ENCODE measurements at places on chromosomes 3 and 15.

DNA sequence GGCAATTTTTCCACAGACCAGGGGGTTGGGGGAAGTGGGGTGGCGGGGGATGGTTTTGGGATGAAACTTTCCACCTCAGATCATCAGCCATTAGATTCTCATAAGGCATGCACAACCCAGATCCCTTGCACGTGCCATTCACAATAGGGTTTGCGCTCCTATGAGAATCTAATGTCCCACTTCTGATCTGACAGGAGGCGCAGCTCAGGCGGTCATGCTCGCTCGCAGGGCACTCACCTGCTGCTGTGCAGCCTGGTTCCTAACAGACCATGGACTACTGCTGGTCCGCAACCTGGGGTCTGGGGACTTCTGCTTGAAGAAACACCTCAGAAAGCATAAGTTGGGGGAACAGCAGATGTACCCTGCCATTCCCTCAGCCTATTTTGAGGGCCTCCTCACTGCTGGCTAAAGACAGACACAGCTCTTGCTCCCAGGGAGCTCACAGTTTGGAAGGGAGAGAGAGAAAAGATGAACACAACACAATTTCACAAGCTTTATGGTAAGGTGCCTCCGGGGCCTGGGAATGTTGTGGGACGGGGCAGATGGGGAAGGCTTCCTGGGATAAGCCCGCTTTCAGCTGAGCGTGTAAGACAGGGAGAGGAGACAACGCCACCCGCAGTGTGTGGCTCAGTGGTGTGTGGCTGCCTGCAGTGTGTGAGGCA lies 285.2 kb downstream of the ADAMTS17 start:
- DNase-seq = no peak

DNA sequence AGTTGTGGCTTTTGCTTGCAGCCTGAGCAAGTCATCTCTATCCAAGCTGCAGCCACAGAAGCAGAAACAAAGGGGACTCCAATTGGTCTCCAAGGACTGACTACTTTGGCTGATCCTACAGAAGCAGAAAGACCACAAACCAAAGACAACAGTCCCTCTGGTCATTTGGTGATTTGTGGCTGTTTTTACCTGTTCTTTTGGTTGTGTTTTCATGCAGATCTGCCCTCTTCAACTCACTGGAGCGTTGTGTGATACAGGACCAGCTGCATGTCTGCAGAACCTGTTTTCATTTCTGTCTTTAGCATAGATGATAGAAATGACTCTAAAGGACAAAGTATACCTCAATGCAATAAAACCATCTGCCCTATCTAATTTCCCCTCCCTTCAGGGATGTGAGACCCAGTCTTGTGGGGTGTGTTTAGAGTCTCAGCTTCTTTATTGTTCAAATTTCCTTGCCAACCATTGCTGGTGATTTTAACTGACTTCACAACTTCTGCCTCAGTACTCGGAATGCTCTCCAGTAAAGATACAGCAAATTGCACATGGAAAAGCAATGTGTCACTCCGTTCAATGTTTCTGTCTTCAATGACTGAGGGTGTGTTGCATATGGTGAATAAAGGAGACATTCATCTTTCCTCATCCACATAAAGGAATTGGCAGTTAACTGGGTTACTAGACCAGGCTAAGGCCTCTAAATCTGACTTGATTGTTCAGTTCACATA lies 48.9 kb upstream of the SLC7A14 start:
- DNase-seq = no peak

- no peak for DNase-seq
Observed at GRCh38 chr3:182969277-182969676, 11.1 kb downstream of the DCUN1D1 start.

GRCh38 chr3:49856181-49857005 lies at the start of gene TRAIP:
Gene TRAIP (minus strand): TSS chr3:49856564. CDS start chr3:49856453, 111 bp downstream.
- peak; percentile 91 for DNase-seq

DNA sequence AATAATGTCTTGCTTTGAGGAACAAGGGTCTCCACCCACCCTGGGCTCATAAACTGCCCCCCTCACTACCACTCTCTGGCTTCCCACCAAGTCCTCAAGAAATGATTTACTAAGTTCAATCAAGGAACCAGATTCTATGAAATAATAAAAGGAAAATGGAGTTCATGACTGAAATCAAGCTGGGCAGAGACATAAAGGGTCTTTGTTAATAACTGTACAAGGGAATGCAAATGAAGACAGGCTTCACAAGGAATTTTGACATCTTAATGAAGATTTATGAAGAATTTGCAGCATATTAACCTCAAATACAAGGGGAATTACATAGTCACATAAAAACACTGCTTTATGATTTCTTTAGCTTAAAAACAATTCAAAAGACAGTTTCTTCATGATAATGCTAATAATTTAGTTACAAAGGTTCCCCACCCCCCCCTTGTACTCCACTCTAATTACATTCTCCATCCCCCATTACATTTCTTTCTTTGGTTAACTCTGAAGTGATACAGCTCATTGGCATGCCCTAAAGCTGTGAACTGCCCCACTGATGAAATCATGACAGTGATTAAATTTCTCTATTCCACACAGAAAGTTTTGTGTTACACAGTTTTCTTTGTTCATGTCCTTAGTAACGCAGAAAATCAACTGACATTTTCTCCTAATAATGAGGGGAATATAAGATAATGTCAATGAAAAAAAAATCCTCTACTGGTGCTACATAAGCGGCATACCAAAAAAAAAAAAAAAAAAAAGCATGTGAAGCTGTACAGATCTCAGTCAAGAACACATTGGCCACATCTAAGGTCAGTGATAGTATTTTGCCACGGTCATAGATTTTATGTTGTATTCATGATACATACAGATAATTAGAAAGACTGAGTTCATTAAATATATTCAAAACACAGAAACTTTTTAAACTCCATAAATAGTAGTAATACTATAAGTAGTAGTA lies 54.4 kb downstream of the WWTR1 start:
- no peak for DNase-seq

DNA sequence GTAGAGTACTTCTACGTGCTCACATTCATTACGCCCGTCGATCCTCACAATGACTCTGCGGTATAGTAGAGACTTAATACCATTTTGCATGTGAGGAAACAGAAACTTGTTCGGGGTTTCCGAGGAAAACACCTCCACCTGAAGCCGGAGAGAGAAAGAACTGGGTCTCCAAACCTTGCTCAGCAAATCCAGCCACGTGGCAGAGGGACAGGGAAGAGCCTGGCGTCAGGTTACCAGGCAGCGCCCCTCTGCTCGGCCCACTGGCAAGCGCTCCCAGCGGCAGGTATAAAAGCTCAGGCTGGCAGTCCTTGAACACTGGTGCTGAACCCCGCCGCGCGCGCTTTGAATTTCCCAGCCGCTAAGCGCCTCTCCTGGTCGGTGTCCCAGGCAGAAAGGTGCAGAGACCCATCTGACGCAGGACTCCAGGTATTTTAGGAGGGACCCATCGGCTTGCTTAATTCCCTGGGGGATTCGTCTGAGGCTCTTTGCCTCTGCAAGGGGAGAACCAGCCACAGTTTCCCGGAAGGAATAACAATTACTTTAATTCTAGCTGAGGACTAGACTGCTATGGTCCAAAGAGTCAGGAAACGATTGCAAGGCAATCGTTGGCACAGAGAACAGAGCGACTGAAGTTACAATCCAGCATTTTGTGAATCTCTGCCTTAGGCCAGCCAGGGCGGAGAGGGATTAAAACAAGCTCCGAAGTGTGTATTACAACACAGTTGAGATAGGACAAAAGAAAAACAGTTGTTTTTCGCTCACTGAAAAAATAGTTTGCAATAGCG lies at the start of gene C2CD4A:
C2CD4A (plus strand) TSS at position 315 of the 785 bp plus-strand sequence. CDS start 637 bp downstream, outside the sequence.
- peak; percentile 41 for DNase-seq

GRCh38 chr15:35775471-35775870 lies 229.5 kb upstream of the DPH6 start:
- DNase-seq = no peak

- no peak for DNase-seq
Observed at GRCh38 chr15:77831986-77832385, 199.3 kb upstream of the LINGO1 start.

DNA sequence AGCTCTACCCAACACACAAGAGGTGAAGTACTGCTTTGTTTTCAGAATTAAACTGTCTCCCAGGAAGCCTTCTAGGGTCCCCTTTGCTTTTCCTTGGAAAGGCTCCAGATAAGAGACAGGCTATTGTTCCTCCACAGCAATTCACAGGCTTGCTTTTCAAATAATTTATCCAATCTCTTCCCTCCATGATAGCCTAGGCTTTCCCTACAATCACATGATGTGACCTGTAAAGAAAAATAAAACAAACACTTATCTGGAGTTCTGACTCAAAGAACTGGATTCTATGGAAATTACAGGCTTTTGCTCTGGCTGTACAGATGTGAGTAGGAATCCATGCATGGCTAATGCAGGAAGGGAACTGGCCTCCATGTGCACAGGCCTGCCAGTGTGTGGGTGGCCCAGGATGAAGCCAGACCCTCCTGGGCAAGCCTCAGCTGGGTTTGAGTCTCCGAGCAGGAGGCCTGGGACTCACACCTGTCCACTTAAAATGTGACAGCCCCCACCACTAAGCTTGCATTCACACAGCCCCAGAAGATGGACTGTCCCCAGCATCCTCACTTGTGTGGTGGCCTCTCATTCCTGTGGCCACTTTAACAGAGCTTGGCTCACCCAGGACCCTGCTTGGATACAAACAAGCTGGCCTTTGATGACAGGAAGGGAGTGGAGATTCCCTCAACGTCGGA lies 75.8 kb upstream of the LEKR1 start:
- no peak for DNase-seq

DNA sequence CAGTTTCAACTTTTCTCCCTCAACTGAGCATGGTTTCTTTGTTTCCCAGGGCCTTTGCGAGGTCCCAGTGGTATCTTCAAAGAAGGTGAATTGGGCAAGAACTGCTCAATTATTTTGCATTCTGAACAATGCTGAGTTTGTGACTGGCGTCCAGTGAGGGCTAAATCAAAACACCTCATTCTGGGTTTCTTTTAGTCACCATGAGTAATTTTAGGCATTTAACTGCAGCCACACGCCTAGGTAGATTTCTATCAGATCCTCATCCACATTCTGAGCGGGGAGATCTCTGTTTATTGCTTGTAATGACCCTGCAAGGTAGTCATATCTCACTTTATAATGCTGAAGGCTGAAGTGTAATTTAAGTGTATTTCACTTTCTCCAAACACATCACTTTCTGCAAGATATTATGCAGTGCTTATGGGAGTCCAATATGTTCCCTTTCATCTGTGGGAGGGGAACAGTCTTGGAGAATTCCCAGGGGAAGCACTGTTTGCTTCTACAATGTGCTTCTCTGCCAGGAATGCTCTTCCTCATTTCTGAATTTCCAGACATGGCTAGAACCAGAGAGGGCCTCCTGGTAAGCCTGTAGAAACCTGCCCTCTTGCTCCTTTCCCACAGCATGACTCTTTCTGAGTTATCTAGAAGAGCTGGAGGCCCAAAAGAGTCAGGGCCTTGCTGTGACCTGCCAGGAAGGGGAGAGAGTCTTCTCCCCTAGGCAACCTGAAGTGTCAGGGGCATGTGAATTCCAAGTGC lies 91.7 kb downstream of the FRMD4B start:
- no peak for DNase-seq

DNA sequence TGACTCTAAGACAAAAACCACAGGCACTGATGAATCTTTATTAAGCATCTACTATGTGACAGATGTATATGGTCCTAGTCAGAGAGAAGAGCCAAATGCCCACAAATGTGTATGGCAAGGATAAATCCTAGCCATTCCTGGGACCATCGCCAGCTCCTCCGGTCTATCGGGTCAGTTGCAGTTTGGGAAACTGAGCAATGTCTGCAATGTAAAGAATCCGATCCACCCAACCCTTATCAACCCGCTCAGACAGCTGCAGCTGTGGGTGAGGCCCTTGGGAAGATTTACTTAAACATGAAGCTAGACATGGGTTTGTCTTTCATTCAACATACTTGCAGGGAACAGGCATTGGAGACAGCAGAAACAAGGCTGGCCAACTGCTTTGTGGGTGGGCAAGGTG lies 40.5 kb upstream of the CDV3 start:
- DNase-seq = no peak

- no peak for DNase-seq
Observed at GRCh38 chr3:177145954-177146353, 51.3 kb downstream of the TBL1XR1 start.

GRCh38 chr3:197513953-197514785 lies 41.6 kb downstream of the BDH1 start:
- no peak for DNase-seq

- DNase-seq = no peak
Observed at GRCh38 chr3:131453533-131453932, 49.2 kb downstream of the MRPL3 start.

GRCh38 chr3:168097381-168097780 lies 1.7 kb upstream of the GOLIM4 start:
- no peak for DNase-seq

DNA sequence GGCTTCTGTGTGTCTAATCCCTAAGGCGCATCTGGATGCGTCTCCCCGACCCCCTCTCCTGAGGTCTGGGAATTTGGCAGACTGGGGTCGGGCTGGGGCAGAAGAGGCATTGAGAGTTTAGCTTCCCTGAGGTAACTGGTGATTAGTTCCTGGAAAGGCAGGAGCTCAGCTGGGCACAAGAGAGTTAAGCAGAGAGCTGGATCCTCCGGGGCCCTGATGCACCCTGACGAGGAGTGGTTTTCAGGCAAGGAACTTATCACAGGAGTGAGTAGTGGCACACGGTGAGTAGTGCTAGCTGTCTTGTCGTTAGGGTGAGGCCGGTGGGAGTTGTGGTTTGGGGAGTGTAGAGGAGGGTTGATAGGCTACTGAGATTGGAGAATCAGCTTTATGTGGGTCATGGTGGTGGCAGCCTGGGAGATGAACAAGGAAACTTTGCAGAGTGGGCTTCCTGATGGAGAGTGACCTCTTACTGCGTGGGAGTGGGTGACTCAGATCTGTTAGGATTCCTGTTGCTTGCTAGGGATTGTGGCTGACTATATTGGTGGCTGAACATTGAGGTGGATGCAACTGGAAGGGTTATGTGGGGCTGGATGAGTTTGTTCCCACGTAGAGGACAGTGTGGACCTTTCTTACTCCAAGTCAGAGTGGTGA lies 897 bp downstream of the RAD54L2 start:
- DNase-seq = no peak

DNA sequence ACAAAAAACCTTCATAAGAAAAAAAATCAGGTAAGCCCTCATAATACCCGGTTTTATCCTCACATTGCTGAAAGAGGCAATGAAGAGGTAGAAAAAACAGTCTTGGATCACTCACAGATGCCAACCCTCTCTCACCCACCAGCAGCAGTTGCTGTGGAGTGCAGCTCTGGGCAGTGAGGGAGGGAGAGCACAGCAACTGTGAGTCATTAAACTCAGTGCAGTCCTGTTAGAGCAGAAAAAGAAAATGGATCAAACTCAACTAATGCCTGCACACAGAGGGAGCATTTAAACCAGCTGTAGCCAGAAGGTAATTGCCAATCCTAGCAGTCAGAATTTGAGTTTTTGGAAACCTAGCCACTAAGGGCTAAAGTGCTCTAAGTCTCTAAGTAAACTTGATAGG lies 1050.6 kb upstream of the ALCAM start:
- DNase-seq = no peak

- no peak for DNase-seq
Observed at GRCh38 chr15:82709081-82709420, 624 bp downstream of the AP3B2 start.

DNA sequence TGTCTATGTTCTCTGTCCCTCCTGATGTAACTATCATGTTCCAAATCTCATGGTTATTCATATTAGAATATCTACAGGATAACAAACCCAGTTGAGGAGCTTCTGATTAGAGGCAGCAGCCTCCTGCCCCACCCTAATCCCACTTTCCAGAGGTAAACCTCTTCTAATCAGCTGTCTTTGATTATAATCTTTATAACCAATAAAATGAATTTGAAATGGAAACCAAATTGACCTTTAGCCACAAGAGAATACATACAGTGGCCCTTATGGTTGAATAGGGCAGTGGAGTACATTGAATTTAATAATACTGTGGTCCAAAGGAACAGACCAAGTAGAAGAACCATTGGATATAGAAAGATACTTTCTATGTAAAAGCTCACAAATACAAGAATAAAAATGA lies 281.3 kb upstream of the UMPS start:
- no peak for DNase-seq

Data from activated CD4-positive, alpha-beta T cell treated with anti-CD3 and anti-CD28 coated beads for 1 hour (primary cell).